ENCODE measurements at places on chromosomes 11 and 22.

DNA sequence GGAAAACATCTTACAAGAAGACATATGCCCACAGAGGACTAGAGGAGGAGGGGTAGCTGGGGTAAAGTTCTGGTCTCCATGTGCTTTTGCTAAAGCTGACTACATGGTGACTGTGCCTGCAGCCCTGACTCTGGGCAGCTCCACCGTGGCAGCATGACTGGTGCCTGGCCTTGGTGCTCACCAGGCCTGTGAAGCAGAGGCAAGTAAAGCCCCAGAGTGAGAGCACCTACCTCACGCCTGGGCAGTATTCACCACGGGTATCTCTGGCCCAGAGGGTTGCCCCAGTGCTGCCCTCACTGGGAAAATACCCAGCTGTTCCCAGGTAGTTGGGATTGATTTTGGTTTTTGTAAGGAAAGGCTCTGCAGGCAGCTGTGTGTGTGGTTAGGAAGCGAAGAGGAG lies 78.3 kb downstream of the CTTN start:
- no peak for DNase-seq

DNA sequence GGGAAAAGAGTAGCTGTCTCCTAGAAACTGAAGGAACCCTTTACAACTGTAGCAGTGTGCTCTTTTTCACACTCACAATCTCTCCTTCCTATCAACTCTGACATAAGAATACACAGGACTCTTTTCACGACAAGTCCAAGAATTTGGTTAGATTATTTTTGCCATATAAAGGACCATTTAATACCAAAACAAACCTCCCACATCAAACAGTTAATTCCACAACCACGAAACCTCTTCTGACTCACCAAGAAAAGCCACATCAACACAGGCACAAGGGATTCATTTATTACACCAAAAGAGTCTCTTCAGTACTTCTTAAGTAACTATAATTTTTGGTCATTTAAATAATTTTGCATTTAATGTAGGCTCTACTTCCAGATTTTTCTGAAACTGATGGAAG lies 222.6 kb upstream of the PITPNB start:
- no peak for DNase-seq

GRCh38 chr11:132057266-132057665 lies 686.9 kb downstream of the NTM start:
- DNase-seq, result no peak

- DNase-seq, result no peak
Measured at GRCh38 chr22:49427341-49427740, 400.3 kb downstream of the BRD1 start.

DNA sequence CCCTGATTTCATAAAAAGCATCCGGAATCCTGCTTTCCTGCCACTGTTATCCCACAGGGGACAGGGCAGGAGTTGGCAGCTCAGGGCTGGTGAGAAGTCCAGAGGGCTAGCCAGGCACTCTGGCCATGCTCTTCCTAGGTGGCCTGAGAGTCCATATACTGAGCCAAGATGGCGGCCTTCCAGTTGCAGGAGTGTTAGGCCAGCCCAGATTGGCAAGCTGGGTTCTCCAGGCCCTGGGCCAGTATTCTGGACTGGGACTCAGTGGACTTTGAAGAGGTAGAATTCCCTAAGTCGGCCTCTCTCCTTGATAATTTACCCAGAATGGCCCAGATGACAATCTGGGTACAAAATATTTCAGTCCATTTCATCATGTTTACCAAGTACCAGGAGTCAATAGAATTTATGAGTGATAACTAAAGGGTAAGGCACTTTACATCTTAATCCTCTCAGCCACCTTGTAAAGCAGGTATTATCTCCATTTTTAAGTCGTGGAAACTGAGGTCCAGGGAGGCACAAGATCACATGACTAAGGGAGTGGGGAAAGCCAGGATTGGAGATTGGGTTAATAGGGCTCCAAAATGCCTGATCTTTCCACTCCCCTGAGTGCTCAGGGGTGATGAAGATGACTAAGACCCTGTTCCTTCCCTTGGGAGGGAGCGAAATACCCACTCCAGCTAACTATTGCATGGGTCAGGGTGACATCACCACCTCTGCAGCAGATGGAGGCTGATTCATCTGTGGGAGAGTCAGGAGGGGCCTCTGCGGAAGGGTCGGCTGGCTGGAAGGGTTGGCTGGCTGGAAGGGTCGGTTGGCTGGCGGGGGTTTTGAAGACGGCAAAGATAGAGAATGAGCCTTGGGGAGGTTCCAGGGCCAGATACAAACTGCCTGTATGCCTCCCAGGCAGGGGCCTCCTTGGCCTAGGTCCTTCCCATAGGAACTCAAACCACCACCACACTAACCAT lies 1.2 kb upstream of the MICALL1 start:
- peak; percentile 20 for DNase-seq

DNA sequence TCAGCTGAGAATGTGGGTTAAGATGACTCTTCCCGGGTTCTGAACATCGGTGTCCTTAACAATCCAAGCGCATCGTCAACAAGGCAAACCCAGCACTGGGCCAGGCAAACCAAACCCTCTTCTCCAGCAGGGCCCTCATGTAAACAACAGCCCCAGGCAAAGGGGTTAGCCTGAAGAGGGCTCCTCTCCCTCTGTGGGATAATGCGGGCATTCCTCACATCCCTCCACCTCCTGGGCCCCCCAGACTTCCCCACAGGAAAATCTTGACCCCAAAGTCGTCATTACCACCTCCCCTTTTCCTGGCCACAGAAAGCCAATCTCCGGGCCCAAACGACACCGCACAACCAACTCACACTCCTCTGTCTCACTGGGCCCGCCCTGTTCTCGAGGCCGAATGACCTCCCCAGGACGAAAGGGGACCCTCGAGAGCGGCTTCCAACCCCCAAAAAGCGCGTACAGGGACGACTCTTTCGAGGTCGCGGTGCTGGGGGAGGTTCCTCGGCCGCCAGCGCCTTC lies 566 bp downstream of the DDB1 start:
- DNase-seq, result no peak

Data from tibial nerve (tissue), 4 donors.